ENCODE measurements at places on chromosomes 2 and 18.

DNA sequence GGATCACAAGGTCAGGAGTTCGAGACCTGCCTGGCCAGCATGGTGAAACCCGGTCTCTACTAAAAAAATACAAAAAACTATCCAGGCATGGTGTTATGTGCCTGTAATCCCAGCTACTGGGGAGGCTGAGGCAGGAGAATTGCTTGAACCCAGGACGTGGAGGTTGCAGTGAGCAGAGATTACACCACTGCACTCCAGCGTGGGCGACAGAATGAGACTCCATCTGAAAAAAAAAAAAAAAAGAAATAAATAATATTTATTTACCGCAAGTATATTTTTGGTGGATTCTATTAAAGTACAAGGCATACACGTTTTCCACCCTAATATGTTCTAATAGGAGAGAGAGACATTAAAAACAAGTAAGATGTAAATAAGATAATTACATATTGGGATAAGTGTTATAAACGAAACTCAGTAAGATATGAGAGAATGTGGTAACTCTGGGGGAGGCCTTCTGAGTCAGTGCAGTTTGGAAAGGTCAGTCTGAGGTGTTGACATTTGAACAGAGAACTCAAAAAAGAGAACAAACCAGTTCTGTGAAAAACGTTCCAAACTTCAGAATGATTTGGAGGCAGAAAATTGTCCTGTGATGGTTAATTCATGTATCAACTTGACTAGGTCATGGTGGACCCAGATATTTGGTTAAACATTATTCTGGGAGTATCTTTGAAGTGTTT is 8.8 kb upstream of the POLI start:
- DNase-seq, result no peak

DNA sequence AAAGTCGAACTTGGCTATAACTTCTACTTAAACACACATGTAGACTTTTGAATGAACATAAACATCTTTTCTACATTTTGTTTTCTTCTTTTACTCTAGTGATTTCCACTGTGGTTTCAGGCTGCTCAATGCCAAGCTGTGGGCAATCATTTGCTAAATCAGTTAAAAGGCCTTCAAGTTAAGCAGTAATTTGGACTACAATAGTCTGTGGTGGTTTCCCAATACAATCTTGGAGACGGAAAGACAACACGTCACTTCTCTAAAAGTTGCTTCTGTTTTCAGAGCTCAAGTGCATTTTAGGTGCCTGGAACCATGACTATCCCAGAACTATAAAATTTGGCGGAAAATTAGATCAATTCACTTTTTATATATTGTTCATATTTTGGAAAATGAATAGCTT is 69.4 kb downstream of the TXNL1 start:
- no peak for DNase-seq

GRCh38 chr2:55357927-55358326 is 61.7 kb downstream of the CCDC88A start:
- no peak for DNase-seq

GRCh38 chr2:95306336-95306895 is 9.3 kb downstream of the KCNIP3 start:
- no peak for DNase-seq
